ENCODE measurements at places on chromosomes 11 and 22.

- no peak for DNase-seq
These were observed 222.2 kb downstream of the NAV2 start for GRCh38 chr11:19934828-19935259.

GRCh38 chr11:1205121-1205986, 17.5 kb upstream of the MUC5B start:
- DNase-seq, result no peak

GRCh38 chr11:103147627-103148026, 38.4 kb downstream of the DYNC2H1 start:
- no peak for DNase-seq

- DNase-seq, result no peak
These were observed 101.4 kb downstream of the DBX1 start for GRCh38 chr11:20058749-20059458.

DNA sequence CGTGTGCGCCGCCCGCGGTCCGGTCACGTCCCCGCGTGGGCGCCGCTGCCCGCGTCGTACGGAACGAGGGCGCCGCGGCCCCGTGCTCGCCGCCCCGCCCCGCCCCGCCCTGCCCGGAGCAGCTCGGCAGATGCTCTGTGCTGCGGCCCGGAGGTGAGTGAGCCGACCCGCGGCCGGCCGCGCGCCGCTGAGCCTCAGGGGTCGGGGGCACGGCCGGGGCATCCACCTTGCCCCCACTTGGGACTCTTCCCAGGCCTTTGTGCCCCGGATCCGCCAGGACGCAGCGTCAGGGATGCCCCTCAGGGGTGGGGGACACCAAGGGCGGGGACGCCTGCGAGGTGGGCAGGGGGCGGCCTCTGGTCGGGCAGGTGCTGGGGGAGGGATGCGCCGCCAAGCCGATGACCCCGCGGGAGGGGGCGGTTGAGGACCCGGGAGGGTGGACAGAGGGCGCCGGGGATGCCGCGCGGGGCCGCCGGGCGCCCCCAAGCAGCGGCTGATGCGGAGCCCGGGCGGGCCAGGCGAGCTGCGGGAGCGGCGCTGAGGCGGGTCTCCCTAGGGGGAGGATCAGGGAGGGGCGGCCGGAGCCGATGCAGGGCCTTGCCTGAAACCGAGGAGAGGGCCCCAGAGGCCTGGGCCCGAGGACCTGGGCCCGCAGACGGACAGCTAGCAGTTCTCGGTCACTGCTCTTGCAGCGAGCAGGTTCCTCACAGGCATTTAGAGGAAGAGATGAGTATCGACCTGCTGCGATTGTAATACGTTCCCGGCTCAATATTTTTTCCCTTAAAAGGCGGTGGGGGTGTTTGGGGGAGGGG, at the start of gene GNAZ:
GNAZ (plus strand) TSS at position 102 of the 812 bp plus-strand sequence. CDS start 25,177 bp downstream, outside the sequence.
- DNase-seq, result no peak

- no peak for DNase-seq
These were observed 729 bp upstream of the CHKB start for GRCh38 chr22:50583294-50583861.

DNA sequence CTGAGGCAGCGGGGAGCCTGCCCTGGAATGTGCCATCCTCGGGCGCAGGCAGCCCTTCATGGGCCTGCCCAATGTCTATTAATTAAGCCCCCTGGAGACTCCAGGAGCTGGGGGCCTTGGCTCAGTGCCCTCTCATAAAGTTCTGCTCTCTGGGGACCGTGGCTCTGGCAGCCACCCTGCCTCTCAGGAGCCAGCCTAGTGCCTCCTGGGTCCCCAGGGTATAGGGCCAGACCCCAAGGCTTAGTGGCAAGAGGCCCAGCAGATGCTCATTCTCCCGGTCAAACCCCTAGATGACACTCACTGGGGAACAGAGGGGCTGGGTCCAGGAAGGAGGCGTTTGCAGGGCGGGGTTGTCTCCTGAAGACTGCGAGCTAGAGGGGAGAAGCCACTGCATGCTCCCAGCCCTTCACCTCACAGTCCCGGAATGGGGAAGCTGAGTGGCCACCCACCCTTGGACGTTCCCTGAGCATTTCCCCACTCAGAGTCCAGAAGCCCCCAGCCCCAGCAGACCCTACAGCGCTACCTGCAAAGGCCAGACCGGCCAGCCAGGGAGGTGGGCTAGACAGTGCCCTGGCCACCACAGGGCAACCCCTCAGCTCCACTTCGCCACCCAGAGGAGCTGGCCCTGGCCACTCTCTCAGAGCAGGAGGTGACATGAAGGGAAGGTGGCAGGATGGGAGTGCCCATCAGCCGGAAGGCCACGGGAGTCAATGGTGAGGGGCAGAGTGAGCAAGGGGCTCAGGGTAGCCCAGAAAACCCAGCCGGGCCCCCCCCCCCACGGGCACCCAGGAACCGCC, 83.0 kb downstream of the CDKN1C start:
- DNase-seq, result no peak

GRCh38 chr11:11025087-11025486, 167.2 kb upstream of the ZBED5 start:
- DNase-seq, result no peak

DNA sequence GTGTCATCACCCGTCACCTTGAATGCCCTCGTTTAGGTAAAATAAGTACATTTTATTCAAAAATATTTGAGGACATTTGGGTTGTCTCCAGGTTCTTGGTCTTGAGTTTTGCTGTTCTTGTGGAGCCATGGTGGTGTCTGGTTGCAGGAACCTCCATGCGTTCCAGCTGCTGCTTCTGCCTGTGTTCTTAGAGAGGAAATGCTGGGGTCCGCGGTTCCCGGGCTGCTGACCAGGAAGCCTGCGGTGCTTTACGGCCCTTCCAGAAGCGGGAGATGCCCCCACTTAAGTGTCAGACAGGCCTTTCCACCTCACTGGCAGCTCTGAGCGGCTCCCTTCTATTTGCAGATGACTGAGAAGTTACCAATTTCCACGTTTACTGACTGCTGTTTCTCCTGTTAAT, 66.8 kb downstream of the LRP5 start:
- no peak for DNase-seq

GRCh38 chr11:72524711-72525110, 90.4 kb upstream of the CLPB start:
- DNase-seq, result no peak

- no peak for DNase-seq
These were observed 648.4 kb downstream of the ETS1 start for GRCh38 chr11:127939000-127939399.

GRCh38 chr11:31509429-31510345, at the start of the genes ELP4 and IMMP1L:
Gene ELP4 (plus strand): TSS chr11:31509767. CDS start chr11:31509785, 18 bp downstream.
Gene IMMP1L (minus strand): TSS chr11:31509622. CDS start chr11:31463276, 46,346 bp downstream.
- DNase-seq, result peak; percentile 87

DNA sequence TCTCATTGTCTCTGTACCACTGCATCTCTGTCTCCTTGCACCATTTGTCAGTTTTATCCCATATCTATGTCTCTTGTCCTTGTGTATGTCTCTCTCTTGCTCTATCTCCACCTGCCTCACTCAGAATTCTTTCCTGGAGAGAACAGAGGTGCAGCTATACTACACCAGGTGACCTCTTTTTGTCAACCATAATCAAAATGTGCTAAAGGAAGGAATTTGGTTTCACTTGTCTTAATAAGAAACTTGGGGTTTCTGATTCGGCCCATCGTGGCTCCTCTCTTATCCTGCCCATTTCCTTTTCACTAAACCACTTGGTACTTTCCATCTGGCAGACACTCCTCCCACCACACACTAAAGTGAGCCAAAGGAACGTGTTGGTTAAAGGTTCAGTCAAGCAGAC, 2.0 kb upstream of the C11orf42 start:
- no peak for DNase-seq

- DNase-seq, result no peak
These were observed 3.5 kb downstream of the VPS37C start for GRCh38 chr11:61157743-61158142.

DNA sequence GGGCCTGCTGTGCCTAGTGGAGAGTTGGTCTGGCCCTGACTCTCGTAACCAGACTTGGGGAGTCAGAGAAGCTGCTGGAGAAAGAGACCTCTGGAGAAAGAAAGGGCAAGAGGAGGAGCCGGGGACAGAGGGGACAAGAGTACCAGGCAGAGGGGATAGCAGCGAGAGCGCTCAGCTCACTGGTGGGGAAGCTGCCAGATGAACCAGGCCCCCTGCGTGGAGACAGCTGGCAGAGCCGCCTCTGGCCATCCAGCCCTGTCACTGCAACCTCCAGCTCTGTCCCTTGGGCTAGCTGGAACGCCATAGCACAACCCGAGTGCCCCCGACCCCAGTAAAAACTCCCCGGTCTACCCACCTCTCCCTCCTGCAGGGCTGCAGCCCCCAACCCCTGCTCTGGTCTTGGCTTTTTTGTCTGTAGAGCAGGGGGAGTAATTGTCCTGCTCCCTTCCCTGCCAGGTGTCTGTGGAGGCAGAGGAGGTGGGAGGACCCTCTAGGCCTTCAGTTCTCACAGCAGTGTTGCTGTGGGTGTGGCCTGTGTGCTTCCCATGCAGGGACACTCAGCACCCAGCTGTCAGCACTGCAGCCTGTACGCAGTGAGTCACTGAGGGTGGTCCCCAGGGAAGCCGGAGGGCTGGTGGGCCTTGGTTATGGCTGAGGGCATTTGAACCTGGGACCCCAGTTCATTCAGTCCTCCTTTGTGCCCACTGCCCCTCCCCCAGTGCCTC, 4.8 kb upstream of the SUN2 start:
- DNase-seq, result no peak

- DNase-seq, result no peak
These were observed 74.8 kb upstream of the PITPNB start for GRCh38 chr22:27993774-27994350.

DNA sequence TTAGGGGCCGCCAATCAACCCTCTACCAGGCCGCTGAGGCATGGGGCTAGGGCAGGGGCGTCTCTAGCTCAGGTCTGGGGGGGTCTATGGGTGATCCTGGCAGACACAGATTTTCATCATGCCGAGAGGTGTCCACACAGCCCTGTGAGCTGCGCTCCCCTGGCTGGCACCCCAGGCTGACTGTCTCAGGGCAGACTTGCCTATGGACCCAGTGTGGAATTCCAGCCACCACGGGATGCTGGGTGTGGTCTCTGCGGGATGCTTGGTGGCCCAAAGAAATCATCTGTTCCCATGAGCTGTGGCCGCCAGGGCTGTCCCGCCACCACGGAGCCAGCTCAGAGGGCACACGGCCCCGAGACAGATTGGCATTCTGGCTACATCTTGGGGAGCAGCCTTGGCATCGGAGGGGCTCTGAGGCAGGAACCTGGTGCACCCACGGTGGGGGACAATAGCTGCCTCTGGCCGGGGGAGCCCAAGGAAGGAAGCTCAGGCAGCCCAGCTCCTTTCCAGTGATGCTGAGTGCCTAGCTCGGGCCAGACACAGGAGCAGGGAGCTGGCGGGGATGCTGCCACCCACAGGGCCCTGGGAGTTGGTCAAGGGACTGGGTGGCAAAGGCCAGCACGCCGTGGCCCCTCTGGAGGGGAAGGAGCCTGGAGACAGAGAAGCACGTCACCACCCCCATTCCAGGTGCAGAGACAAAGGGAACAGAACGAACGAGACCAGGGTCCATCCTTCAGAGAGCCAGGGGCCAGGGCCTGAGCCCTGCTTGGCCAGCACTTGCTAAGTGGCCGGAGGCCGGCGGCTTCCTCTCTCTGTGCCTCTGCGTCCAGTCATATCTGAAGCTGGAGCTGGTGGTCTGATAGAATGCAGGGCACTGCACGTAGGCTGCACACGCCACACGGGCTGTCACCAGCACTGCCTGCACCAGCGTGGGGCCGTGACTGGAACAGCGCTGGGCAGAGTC, 64.4 kb upstream of the FGF3 start:
- no peak for DNase-seq

GRCh38 chr11:59842316-59842715, 3.0 kb downstream of the CBLIF start:
- no peak for DNase-seq

DNA sequence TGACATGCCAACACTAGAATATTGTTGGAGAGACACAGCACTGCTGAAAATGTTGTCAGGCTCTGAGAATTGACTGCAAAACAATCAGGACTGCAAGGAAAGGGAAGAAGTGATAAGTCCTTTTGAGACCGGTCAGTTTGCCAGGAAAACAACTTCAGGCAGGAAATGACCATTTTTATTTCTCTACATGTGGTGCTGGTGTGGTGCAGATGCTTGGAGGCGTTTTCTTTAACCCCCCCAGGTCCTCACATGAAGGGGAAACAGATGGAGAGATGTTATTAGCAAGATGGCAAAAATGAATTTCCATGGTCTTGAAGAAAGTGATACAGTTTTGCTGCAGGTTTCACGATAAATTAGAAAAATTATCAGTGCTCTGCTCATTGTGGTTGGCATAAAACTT, 5.7 kb downstream of the AP2A2 start:
- no peak for DNase-seq

DNA sequence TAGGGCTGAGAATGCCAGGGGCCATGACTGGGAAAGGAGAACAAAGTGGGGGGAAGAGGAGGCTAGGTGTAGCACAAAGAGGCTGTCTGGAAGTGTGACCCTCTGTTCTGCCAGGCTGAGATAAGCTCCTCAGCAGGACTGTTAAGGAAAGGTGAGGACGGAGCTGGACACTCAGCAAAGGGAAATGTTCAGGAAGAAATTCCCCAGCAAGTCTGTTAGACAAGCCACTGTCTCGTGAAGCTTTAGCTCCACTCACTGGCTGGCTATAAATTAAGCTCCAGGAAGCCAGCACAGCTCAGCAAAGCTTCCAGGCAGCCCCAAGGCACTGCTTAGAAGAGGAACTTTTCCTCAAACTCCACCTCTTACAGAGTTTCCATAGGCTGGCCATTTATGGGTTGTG, 181.2 kb upstream of the API5 start:
- DNase-seq, result no peak

- no peak for DNase-seq
These were observed at the start of gene PNPLA5 for GRCh38 chr22:43891360-43892182. Gene PNPLA5 (minus strand): TSS chr22:43892013. CDS start chr22:43891880, 133 bp downstream.

GRCh38 chr11:17699147-17700114, 19.9 kb upstream of the MYOD1 start:
- peak; percentile 6 for DNase-seq

DNA sequence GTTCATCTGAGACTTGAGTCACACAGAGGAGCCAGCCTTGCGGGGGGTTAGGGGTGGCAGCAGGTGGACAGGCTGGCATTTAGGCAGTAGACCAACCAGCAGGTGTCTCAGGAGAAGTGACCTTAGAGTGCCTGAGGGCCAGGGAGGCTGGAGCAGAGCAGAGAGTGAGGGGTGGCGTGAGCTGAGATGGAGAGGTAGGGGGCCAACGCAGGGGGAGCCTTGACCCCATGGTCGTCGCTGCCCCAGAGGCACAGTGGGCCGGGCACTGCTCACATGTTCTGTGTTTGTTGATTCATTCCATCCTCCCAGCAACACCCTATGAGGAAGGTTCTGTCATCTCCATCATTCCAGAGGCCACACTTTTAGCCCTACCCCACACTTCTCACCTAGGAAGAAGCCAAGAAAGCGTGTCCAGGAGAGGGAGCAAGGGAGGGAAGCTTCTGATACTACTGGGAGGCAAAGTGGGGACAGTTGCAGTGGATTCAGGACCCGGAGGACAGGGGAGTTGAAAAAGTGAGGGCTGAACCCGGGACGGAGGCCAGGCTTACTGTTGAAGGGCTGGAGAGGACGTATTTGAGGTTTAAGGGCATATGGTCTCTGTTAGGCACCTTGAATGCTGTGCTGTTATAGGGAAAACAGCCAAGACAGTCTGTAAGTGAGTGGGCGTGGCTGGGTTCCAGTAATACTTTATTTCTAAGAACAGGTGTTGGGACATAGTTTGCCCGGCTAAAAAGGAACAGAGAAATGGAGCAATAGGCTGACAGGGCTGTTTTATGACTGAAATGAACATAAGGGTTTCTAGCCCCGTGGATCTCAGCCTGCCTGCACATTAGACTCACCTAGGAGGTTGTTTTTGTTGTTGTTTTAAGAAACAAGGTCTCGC, 7.3 kb downstream of the SART1 start:
- no peak for DNase-seq

GRCh38 chr22:23376256-23376655, 195.9 kb downstream of the BCR start:
- no peak for DNase-seq

Data from fibroblast of skin of left biceps (primary cell).